ENCODE measurements at places on chromosomes 6 and 20. TPM values are rescaled to one million over a fixed set of nuclear protein-coding genes. Genes with fewer than 3 reads are reported as not detected.

Gene PMEPA1
- total RNA-seq: 10.2 TPM

- no peaks in the 10 kb centered on the region for H3K36me3 ChIP-seq
- no peak overlapping the region for H3K4me3 ChIP-seq
- DNase-seq: no peak
- H3K27me3 ChIP-seq: no peaks in the 10 kb centered on the region
- no peak overlapping the region for H3K27ac ChIP-seq
Observed at GRCh38 chr20:21156266-21156665, 30.4 kb downstream of the KIZ start.

GRCh38 chr6:13349811-13350506 lies 21.6 kb upstream of the TBC1D7 start:
- H3K4me1 ChIP-seq: peaks cover 5% of the 10 kb centered on the region
- no peak for DNase-seq
- H3K27me3 ChIP-seq: no peaks in the 10 kb centered on the region
- no peaks in the 10 kb centered on the region for H3K36me3 ChIP-seq

DNA sequence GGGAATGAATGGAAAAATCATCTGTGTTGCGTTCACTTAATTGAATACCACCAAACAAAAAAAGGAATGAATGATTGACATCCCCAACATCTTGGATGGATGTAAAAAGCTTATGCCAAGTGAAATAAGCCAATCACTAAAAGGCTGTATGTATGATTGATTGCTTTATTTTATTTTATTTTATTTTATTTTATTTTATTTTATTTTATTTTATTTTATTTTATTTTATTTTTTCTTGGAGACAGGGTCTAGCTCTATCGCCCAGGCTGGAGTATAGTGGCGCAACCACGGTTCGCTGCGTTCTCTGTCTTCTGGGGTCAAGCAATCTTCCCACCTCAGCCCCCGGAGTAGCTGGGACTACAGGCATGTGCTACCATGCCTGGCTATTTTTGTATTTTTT lies 263.3 kb downstream of the CDKAL1 start:
- no peaks in the 10 kb centered on the region for H3K27me3 ChIP-seq
- H3K4me1 ChIP-seq: no peaks in the 10 kb centered on the region
- no peak overlapping the region for H3K27ac ChIP-seq

DNA sequence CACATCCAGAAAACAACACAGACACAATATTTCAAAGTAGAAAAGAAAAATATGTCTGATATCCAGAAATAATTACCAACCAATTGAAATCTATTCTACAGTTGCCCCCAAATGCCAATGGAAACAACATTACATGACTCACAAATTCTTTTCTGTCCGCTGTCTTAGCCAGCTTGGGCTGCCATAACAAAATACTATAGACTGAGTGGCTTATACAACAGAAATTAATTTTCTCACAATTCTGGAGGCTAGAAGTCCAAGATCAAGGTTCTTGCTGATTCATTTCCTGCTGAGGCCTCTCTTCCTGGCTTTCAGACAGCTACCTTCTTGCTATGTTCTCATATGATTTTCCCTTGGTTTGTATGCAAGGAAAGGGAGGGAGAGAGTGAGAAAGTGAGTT lies 698.1 kb downstream of the DHX35 start:
- H3K36me3 ChIP-seq: no peaks in the 10 kb centered on the region
- H3K4me3 ChIP-seq: no peak overlapping the region
- H3K27me3 ChIP-seq: no peaks in the 10 kb centered on the region
- no peak for DNase-seq

DNA sequence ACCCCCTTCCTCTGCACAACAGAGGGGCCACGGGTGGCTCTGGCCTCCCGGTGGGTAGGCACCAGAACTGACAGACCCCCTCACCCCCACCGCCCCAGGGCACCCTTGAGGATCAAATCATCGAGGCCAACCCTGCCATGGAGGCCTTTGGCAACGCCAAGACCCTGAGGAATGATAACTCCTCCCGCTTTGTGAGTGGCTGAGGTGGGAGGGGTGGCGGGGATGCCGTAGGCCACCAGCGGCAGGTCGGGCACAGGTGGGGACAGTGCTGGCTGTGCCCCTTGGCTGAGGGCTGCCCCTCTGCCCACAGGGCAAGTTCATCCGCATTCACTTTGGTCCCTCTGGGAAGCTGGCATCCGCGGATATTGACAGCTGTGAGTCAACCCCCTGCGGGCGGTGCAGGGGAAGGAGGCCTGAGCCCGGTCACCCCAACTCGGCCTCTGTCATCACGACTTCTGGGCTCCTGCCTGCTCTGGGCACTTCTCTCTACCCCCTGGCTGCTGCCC lies 29.1 kb downstream of the MYH7B start:
- DNase-seq: no peak
- peaks cover 19% of the 10 kb centered on the region for H3K27me3 ChIP-seq
- H3K4me3 ChIP-seq: no peak overlapping the region
- peaks cover 7% of the 10 kb centered on the region for H3K36me3 ChIP-seq

DNA sequence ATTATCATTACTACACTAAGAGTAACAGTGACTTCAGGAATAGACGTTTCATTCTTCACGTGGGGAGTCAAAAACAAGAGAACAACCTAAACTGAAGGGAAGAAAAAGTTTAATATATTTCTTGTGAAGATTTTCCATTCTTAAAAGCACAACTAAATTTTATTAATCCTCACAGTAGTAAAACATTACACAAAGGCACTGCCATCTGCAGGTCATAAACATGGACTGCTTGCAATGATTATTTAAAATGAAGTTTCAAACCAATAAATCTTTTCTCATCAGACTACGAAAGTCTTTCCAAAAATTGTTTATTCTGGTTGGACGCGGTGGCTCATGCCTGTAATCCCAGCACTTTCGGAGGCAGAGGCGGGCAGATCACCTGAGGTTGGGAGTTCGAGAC lies 2.6 kb downstream of the NCOA5 start:
- no peaks in the 10 kb centered on the region for H3K36me3 ChIP-seq
- peaks cover 72% of the 10 kb centered on the region for H3K4me1 ChIP-seq
- peak overlapping the region; percentile 99 for H3K27ac ChIP-seq
- H3K27me3 ChIP-seq: no peaks in the 10 kb centered on the region

DNA sequence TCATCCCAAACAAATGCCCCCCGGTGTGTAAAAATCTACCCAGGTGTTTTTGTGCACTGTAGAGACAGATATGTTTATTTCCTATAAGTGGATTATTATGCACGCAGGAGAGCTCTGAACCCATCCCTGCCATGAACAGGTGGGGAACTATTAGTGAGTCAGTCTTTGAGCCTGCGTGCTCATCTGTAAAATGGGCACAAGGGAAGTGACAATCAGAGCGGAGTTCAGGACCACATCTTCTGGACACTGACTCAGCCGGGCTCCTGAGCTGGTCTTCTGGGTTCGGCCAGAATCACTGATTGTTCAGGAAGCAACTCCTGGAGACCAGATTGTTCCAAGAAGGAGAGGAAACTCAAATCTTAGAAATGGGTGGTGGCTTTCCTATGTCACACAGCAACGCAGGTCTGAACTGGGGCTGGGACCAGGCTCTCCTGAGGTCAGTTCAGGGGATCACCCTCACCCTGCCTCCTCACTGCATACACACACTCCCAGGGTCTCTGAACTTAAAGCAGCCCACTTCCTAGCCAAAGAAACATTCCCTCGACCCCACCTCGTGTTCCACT lies 27.3 kb upstream of the TGM2 start:
- no peak overlapping the region for H3K27ac ChIP-seq
- no peak for DNase-seq
- H3K4me3 ChIP-seq: no peak overlapping the region
- H3K4me1 ChIP-seq: no peaks in the 10 kb centered on the region
- no peaks in the 10 kb centered on the region for H3K36me3 ChIP-seq

- no peak overlapping the region for H3K27ac ChIP-seq
- no peaks in the 10 kb centered on the region for H3K36me3 ChIP-seq
- peak overlapping the region; percentile 46 for H3K4me3 ChIP-seq
- no peaks in the 10 kb centered on the region for H3K4me1 ChIP-seq
- DNase-seq: peak; percentile 61
- no peaks in the 10 kb centered on the region for H3K27me3 ChIP-seq
Observed at GRCh38 chr6:35318196-35319171, 20.9 kb downstream of the DEF6 start.

DNA sequence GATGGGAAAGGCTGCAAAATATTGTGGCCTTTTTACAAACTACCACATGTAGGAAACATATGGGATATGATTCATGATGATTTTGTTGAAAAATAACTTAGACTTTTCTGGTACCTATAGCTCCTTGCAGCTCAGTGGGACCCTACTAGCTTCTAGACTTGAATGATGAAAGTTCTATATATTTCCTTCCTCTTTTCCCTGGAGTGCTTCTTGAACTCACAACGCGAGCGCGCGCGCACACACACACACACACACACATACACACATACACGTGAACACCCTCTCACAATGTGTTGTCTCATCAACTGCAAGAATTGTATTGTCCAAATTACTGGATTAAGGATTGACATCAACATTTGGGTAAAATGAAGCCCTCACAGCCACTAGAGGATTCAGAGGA lies 61.9 kb downstream of the TOX2 start:
- no peak overlapping the region for H3K4me3 ChIP-seq
- H3K27ac ChIP-seq: no peak overlapping the region
- no peak for DNase-seq
- H3K36me3 ChIP-seq: no peaks in the 10 kb centered on the region
- H3K4me1 ChIP-seq: no peaks in the 10 kb centered on the region
- no peaks in the 10 kb centered on the region for H3K27me3 ChIP-seq

GRCh38 chr20:50527068-50527605 lies 17.0 kb downstream of the PTPN1 start:
- no peak for DNase-seq
- H3K27ac ChIP-seq: no peak overlapping the region
- no peak overlapping the region for H3K4me3 ChIP-seq

Measured in tibial nerve (tissue), 4 donors.